ENCODE measurements at places on chromosomes 1 and 21.

GRCh38 chr1:196459383-196459782 lies 148.9 kb downstream of the KCNT2 start:
- DNase-seq: no peak

- DNase-seq: no peak
These were observed 21.9 kb downstream of the ERG start for GRCh38 chr21:38476385-38476784.

- no peak for DNase-seq
These were observed 13.3 kb downstream of the PLXNA2 start for GRCh38 chr1:208230668-208231529.

DNA sequence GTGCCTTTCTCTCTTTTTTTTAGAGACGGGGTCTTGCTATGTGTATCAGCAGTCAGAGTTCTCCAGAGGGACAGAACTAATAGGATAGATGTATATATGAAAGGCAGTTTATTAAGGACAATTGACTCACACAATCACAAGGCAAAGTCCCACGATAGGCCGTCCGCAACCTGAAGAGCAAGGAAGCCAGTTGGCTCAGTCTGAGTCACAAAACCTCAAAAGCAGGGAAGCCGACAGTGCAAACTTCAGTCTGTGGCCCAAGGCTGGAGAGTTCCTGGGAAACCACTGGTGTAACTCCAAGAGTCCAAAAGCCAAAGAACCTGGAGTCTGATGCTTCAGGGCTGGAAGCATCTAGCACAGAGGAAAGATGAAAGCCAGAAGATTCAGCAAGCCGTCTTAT lies 16.3 kb upstream of the H3-3A start:
- DNase-seq: no peak

GRCh38 chr1:44267438-44267837 lies 54.2 kb downstream of the DMAP1 start:
- no peak for DNase-seq

GRCh38 chr21:39077876-39078275 lies 105.4 kb downstream of the PSMG1 start:
- DNase-seq: no peak

DNA sequence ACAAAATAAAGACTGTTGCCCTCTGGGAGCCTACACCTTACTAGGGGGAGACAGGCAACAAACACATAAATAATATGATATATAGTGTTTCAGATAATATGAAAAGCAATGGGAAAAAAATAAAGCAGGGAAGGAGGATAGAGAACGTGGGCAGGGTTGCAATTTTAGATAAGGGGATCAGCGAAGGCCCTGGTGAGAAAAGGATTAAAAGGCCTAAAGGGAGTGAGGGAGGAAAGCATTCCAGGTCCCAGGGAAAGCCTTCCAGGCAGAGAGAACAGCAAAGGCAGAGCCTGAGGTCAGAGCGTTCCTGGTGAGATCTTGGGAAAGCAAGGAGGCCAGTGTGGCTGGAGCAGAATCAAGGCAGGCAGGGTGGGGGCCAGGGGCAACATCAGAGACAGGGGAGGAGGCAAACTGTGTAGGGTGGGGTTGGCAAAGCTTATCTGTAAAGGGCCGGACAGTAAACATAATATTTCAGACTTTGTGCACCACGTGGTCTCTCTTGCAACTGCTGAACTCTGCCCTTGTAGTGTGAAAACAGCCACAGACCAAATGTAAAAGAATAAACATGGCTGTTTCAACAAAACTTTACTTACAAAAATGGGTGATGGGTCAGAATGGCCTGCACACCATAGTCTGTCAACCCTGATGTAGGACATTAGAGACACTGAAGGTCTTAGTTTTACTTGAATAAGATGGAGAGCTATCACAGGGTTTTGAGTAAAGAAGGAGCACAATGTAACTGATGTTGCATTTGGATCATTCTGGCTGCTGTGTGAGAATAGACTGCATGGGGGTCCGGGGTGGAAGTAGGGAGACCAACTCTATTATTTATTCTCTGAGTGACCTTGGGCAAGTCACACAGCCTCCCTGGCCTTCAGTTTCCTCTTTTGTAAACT lies 13.3 kb upstream of the CPT2 start:
- DNase-seq: no peak

GRCh38 chr1:36160949-36161485 lies 5.1 kb downstream of the MAP7D1 start:
- DNase-seq: no peak

GRCh38 chr1:155049651-155050559 lies 1.2 kb upstream of the ADAM15 start:
- no peak for DNase-seq

DNA sequence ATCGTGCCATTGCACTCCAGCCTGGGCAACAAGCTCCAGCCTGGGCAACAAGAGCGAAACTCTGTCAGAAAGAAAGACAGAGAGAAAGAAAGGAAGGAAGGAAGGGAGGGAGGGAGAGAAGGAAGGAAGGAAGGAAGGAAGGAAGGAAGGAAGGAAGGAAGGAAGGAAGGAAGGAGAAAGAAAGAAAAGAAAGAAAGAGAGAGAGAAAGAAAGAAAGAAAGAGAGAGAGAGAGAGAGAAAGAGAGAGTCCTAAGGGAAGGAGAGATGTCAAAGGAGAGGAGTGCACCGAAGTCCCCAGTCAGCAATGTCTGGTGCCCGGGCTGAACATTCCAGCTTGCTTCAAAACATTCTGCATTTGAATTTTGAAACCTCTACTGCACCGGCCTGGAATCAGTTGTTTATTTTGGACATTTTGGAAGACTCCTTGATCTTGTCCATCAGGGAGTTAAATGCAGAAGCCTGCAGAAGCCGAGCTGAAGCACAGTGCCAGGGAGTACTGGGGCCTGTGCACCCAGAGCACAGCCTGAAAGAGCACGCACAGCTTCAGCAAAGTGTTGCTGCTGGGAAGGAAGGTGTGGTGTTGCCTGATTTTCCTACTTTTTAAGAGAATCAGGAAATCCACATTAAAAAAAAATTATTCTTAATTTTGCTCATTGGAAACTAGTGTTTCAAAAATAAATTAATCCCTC lies 3.7 kb upstream of the IGSF3 start:
- DNase-seq: no peak

DNA sequence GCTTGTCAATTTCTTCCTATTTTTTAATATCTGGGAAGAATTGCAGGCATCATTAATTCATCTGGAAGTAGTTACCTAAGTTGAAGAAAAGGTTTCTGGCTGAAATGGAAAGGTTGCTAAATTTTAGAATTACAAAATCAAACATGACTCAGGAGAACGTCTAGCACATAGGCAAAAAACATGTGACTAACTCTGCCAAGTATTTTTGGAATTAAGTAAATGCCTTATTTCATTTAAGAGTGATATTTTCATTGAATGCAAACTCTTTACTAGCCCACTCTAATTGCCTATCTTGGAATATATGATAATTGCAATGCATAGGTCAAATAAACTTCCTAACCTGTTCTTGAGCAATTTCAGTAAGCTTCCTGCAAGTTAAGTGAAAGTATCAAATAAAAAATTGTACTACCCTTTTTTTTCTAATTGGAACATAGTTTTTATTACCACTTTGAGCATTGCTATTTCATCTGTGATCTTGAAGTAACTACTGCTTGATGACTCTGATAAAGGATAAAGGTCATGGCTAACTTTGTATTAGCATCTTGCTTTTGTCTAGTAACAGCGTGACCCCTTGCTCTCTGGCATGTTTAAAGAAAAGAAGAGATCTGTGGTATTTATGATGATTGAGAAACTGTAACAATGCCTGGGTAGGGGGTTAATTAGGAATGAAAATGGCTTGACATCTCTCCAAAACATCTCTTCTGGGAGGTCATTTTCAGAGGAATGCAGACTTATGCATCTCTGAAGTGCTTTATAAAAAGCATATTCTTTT lies 208.3 kb upstream of the NCAM2 start:
- no peak for DNase-seq

DNA sequence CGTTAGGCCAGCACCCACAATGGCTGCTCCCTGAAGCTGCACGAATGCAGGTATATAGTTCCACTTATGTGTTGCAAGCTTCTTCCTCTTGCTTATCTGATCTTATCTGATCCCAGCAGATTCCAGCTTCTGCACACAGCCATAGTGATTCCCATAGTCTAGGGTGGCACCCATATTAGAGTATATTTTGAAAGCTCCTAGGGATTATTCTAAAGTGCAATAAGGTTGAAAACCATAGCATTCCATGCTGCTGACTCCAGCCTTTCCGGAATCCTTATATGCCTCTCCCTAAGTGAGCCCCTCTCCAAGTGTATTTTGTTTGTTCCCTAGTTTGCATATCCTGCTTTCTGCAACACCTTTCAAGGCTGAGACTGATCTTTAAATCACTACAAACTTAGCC lies 432.0 kb downstream of the SETD4 start:
- no peak for DNase-seq

- DNase-seq: no peak
These were observed 151.5 kb downstream of the FCRL5 start for GRCh38 chr1:157400766-157401165.

DNA sequence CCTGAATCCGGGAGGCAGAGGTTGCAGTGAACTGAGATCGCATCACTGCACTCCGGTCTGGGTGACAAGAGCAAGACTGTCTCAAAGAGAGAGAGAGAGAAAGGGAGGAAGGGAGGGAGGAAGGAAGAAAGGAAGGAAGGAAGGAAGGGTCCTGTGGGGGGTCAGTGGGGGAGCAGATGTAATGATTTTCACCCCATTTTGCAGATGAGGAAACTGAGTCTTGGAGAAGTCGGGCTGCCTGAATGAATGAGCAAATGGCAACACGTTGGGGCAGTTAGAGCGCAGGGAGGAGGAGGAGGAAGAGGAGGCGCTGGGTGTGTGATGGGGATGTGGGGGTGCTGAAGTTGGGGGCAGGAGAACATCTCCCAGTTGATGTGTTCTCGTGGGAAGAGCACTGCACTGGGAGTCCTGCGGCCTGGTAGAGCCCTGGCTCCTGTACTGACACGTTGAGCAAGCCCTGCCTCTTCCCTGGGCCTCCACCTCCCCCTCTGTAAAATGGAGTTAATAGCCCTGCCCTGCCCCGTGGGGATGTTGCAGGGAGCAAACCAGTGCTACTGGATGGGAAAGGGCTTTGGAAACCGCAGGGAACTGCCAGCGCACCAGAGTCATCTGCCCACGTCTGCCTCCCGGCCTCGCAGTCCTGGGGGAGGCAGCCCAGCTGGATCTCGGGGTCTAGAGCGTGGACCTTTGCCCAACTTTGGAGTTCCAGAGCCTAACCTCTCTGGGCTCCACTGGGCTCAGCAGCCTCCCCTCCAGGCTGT lies 103.2 kb upstream of the CASZ1 start:
- no peak for DNase-seq

- no peak for DNase-seq
These were observed 92.1 kb downstream of the NAV1 start for GRCh38 chr1:201631037-201631436.

GRCh38 chr1:184685116-184685515 lies 69.5 kb downstream of the EDEM3 start:
- no peak for DNase-seq

- no peak for DNase-seq
These were observed 46.3 kb downstream of the PRDM15 start for GRCh38 chr21:41832596-41833496.
